ENCODE measurements at places on chromosomes 5 and 9.

- peak; percentile 26 for DNase-seq
These were observed 14.6 kb downstream of the KIF4B start for GRCh38 chr5:155027993-155028629.

DNA sequence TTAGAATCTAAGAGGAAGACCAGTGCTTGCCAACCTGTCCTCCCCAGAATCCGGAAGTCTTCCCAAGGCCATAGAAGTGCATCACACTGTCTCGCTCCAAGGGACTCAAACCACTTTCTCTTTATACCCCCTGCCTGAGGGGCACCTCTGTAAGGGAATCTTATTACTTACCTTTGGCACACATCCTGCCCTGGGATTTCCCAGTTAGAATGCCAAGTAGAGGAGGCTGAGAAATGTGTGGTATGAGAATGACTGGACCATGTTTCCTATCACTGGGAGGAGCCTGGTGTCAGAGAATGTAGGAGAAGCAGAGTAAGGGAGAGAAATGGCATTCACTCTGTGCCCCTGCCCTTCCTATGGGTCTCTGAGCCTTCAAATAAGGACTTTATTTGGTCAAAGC lies 85.8 kb downstream of the AOPEP start:
- DNase-seq: no peak

- peak; percentile 81 for DNase-seq
These were observed 44.4 kb upstream of the ANKDD1B start for GRCh38 chr5:75566710-75567309.

DNA sequence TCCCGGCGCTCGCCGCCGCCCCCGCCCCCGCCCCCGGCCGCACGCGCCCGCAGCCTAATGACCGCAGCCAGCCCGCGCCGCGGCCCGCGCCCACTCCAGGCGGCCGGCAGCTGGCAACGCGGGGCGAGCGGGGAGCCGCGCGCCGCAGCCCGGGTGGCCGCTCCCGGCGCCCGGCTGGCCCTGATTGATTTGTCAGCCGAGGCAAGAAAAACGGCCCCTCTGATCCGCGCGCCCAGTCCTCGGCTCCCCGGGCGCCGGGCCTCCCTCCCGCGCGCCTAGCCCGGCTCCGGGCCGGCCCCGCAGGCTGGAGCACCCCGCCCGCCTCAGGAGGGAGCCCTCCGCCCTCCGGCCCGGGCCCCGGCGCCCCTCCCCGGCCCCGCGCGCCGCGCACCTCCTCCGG lies 11.9 kb upstream of the LHX2 start:
- DNase-seq: no peak

- DNase-seq: no peak
These were observed 107.6 kb downstream of the MUSK start for GRCh38 chr9:110776221-110776620.

DNA sequence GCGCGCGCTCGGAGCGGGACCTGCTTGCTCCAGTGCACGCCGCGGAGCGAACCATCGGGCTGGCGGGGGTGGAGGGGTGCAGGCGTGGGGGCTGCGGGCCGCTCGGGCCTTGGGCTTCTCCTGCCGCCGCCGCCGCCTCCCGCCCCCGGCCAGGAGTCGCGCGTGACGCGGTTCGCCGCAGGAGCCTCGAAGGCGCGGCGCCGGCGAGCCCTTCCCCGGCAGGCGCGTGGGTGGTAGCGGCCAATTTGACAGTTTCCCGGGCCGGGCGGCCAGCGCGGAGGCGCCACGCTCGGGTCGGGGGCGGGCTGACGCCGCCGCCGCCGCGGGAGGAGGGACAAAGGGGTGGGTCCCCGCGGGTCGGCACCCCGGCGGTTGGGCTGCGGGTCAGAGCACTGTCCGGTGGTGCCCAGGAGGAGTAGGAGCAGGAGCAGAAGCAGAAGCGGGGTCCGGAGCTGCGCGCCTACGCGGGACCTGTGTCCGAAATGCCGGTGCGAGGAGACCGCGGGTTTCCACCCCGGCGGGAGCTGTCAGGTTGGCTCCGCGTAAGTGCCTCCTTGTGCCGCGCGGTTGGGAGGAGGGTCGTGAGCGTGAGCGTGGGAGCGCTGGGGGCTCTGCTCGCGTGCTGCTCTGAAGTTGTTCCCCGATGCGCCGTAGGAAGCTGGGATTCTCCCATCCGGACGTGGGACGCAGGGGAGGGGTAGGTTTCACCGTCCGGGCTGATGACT lies at the start of gene TJP2:
TSS of gene TJP2 (plus strand) at position 387 of the 725 bp plus-strand sequence. CDS start at position 483, 96 bp downstream.
- peak; percentile 85 for DNase-seq

- DNase-seq: no peak
These were observed 12.8 kb downstream of the GOLGA1 start for GRCh38 chr9:124928116-124928515.

DNA sequence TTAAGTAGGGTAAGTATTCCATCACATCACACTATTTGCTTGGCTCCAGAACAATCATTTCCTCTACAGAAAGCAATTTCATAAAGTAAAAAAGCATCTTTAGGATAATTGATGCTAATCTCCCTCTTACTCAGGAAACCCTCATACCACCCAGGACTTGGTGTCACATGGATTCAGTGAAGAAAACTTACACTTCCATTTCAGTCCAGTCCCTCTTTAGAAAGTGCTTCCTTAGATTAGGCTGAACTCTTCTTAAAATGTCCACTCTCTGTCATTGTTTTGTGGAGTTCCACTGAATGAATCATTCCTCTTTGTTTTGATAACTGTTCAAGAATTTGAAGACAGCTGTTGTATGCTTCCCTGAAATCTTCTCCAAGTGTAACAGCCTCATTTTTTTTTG lies 144.0 kb upstream of the ZNF462 start:
- DNase-seq: no peak

GRCh38 chr9:5361326-5362010 lies 21.8 kb upstream of the RLN1 start:
- DNase-seq: no peak

DNA sequence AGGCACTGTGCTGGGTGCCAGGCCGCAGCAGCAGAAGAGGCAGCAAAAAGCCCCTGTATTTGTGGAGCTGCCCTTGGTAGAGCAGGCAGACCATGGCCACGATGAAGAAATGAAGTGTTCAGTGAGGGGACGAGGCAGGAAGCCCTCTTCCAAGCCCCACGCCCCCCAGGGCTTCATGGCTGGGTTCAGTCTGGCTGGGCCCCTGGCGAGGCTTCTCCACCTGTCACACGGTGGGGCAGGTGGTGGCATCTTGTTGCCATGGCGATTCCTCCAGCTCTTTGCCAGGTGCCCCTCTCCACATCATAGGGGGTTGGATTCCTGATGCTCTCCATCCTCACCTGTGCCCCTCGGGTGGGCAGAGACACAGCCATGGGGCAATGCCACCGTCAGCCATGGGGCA lies 21.5 kb downstream of the ADGRD2 start:
- DNase-seq: no peak

- DNase-seq: peak; percentile 92
These were observed at the start of gene TMEM267 for GRCh38 chr5:43483298-43484105. Gene TMEM267, minus strand, starts transcription at chr5:43483865. Its CDS starts 29,896 bp downstream, at chr5:43453969.

GRCh38 chr9:129875181-129875611 lies 39.9 kb downstream of the USP20 start:
- peak; percentile 22 for DNase-seq

DNA sequence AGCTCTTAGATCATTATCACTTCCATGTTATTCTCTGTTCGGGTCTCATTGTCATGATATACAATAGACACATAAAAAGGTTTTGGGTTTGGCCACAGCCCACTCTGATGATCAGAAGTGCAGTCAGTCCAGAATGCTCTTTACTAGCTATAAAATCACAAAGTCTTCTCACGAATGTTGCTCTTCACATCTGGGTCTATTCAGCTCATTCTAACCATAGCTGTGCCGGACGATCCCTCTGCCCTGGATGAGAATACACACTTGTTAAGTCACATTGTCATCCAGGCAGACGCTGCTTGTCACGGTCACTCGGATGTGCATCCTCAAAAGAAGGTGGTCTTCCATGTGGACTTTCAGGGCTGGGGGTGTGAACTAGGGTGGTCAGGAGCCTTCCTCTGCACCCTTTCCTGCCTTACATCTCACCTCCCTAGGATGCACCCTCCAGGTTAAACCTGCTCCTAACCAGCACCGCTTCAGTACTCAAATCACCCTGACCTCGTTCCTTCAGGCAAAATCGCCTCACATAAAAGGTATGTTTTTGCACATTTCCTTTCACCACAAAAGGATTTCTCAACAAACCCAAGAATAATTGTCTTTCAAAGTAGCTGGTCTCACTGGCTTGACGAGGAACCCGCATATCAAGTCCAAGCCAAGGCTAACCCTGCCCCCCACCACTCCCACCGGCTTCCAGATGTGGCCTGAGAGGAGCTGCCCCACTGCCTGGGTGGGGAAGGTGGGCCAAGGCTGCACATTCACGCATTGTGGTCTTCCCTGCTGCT lies 21.9 kb downstream of the ANKH start:
- DNase-seq: no peak

DNA sequence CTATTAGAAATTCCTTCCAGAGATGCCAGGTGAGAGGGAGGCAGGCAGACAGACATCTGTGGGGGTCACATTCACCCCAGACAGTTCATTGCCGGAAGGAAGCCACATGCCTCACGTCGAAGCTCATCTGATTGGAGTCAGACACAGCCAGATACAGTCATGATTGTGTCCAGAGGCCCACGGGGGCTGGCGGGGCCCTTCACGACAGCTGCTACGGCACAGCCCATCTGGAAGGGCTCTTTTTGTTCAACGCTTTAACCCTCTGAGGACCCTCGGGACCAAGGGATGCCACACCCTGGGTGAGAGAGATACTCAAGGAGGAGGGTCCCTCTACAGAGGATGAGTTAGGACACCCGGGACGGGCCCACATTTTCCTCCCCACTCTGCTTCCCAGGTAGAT lies 31.9 kb upstream of the GABRP start:
- no peak for DNase-seq

DNA sequence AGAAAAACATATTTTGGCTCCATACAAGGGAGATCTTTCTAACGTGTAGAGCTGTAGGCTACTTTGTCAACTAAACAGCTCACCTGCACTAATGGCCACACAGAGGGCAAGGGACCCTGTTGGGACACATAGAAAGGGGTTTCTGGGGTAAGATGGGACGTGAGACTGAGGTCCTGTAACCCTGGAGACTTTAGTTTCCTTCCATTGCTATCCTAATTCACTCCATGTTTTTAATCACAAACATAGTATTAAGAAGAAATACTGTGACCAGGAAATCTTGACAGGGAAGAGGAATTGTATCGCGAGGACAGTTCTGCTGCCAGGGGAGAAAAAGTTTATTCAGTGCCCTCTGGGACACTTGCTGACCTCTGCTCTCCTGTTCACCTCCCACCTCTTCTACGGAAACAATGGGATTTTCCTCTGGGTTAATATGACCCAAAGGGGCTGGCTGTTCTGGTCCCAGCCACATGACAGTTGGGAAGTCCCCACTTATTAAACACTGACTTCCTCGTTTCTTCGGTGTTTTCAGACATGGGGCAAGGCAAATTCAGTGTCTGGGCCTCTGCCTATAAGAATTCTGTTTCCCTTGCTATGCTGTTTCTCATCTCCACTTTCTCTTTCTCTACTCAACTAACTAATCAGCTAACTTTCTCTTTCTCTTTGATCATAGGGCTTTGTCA lies 106.9 kb upstream of the SEMA6A start:
- no peak for DNase-seq

DNA sequence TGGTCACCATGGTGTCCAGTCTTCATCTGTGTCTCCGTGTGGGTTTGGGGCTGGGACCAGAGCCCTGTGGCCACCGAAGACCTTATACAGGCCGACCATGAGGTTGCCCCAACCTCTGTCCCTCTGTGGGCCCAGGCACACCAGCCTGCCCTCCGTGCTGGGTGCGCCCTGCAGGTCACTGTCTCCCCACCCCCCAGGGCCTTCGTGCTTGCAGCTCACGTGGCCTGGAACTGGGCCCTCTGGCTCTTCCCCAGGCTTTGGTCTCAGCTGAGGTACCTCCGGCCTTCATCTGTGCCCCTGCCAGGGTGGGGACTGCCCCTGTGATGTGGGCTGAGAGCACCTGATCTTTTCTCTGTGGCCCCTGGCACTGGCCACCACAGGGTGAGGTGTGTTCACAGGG lies 92.1 kb downstream of the RXRA start:
- DNase-seq: no peak

DNA sequence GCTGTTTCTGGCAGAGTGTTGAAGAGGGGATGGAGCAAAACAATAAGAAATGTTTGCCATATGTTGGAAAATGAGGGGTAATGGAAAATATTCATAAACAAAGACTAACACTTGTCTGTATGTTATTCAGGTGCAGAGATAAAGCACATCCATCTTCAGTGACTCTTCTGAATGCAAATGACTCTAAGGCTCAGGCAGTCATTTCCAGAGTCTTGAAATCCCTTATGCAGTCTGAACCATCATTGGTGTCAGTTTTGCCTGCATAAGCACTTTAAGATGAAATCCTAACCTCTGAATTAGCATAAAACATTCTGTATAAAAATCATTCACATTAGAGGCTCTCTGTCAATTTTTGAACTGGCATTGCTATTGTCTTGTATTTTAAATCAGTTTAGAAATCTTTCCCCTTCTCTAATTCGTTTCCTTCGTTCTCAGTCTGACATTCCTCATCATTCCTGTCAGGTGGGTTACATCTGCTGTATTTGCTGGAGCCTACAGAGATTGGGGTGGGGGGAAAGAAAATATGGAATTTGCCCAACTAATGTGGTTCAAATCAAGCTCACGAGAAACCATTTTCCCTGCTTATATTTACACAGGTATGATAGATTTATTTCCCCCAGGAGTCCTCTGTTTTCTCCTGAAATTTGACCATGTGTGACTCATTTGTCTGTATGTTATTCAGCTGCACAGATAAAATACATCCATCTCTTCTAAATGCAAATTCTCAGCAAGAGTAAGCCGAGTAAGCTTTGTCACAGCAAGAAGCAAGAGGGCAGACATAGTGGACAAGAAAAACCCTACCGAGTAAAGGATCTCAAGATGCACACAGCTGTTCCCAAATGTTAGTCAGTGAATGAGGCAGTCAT lies 31.6 kb downstream of the ENC1 start:
- DNase-seq: no peak

DNA sequence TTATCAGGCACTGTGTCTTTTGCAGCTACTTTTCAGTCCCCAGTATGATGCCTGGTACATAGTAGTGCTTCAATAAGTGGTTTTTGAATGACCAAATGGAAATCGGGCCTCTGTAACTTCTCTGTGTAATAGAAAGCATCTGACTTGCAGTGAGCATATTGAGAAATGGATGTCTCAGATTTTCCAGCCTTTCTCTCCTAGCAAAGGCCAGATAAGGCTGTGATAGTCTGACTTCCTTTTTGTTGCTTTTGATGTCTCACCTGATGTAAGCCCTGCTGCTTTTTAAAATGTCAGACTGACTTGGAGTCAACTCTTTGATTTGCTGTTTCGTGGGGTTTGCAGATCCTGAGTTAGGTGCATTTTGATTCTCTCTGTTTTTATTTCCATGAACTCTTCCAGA lies 590.0 kb upstream of the ZNF608 start:
- no peak for DNase-seq

- DNase-seq: no peak
These were observed 413.3 kb downstream of the CDH9 start for GRCh38 chr5:26625099-26625498.

DNA sequence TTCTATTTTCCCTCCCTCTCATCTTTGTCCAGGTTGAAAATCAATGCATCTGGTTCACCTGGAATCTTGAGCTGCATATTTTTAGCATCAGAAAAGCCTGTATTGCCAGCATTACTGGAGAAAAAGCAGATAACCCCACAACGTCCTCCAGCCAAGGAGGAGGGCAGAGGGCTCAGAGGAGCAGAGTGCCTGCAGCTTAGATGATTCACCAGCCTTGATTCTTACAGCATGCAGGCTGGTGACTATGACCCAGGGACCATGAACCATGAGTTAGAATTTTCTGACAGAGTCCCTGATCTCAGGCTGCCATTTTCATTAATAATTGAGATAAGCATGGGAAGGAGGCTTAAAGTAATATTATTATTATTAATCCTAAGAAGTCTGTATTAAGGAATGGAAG lies 278.2 kb downstream of the BRINP1 start:
- no peak for DNase-seq
